ENCODE measurements at places on chromosomes 4 and X.

GRCh38 chr4:89765966-89766365 is 71.0 kb downstream of the SNCA start:
- no peak for DNase-seq

- DNase-seq, result no peak
Observed at GRCh38 chr4:16187455-16187854, 38.8 kb downstream of the TAPT1 start.

GRCh38 chrX:45614853-45615252 is 414.2 kb upstream of the DIPK2B start:
- DNase-seq, result no peak

DNA sequence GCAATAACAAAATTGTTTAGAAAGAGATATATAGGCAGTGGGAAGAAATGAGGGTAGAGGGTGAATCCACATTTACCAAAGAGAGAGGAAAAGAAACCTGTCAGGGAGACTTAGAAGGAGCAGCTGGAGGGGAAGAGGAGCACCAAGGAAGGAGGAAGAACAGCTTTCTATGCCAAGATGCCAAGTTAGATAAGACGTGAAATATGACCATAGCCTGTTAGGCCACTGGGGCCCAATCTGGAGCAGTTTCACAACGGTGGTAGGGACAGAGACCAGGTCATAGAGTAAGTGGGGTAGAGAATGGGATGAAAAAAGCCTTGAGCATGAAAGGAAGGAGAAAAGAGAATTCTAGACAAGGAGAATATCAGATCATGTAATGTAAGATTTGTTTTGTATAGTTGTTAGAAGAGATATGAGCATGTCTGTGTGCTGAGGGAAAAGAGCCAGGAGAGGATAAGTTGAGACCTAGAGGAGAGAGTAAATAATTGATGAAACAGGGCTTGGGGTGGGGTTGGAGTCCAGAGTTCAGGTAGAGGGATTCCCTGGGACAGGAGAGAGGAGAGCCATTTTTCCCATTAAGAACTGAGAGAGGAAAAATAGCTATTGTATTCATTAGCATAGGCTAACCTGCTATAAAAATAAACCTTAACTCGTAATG is 4.4 kb upstream of the SOWAHB start:
- DNase-seq, result no peak

- no peak for DNase-seq
Observed at GRCh38 chr4:172256820-172257219, 443.6 kb downstream of the GALNTL6 start.

DNA sequence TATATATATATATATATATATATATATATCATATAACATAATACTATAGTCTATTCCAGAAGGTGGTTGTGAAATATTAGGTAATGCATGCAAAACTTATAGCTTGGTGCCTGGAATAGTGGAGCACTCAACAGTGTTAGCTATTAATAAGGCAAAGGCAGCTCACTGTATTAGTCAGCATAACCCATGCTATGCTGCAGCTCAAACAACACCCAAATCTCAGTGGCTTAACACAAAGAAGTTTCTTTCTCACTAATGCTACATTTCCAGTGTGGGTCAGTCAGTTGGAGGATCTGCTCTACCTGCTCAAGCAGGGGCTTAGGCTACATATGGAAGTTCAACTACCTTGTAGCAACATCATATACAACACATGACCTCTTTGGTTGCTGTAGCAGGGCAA is 5.2 kb upstream of the RPGR start:
- no peak for DNase-seq

GRCh38 chrX:20442597-20442996 is 175.9 kb upstream of the RPS6KA3 start:
- no peak for DNase-seq

GRCh38 chr4:135510582-135510981 is 1309.0 kb upstream of the PABPC4L start:
- DNase-seq, result no peak

DNA sequence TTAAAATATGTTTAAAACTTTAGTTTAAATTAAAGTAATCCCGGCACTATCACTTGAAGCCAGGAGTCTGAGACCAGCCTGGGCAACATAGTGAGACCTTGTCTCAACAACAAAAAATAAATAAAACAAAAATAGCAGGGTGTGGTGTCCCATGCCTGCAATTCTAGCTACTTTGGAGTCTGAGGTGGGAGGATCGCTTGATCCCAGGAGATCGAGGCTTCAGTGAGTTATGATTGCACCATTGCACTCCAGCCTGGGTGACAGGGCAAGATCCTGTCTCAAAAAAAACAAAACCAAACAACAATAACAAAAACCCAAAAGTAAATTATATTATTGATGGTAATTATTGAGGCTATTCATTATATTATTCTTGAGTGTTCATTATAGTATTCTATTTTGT is 9.9 kb upstream of the PDLIM5 start:
- no peak for DNase-seq

Data from hippocampal formation (tissue), 2 donors.